K562 (cell line): ENCODE measurements at places on chromosomes 13 and 19. TPM values are rescaled to one million over a fixed set of nuclear protein-coding genes. Genes with fewer than 3 reads are reported as not detected.

DNA sequence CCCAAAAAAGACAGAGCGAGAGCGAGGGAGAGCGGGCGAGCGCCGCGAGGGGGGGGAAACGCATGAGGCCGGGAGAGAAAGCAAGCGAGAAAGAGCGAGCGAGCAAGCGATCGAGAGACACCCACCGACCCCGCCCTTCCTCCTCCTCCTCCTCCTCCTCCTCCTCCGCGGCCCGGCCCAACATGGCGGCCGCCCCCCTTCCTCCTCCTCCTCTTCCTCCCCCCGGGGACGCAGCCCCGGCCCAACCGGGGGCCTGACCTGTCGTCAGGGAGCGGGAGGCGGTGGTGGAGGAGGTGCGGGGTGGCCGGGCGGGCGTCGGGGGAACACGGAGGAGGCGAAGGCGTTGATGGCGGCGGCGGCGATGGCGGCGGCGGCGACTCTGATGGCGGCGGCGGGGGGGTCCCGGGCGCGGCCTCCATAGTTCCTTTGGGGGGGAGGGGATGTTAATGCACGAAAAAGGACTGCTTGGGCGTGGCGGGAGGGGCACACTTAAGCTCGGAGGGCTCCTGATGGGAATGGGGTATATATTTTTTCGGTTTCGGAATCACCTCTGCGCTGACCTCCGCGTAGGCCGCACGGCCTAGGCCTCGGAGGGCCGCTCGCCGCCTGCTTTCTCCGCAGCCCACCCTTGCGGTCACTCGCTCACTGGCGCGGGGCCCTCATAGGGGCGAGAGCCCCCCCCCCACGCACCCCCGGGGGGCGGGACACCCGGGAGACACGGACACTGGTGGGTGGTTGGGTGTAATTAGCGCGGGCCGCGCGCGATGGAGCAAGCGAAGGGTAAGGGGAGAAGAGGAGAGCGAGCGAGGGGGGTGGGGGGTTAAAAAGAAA lies 1.2 kb downstream of the ZC3H4 start:
- H3K27me3 ChIP-seq = no peaks in the 10 kb centered on the region

DNA sequence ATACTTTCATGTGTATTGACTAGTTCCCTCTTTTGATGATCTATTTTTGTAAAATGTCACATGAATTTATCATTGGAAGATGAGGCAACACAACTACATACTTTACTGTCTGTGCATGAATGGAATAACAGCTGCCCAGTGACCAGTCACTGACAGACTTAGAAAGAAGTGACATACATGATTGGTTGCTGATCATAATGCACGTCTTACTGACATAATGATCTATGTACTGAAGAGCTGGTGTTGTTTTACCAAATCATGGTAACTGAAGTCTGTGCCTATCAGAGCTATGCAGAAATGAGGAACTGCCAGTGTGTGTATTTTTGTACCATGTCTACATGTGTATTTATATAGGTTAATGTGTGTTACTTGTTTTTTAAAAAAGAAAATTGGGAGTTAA lies 26.5 kb downstream of the GPR18 start:
- DNase-seq = no peak
- H3K27ac ChIP-seq = no peak overlapping the region; the same call in 2 of the 3 replicates
- H3K4me3 ChIP-seq = no peak overlapping the region
- no peaks in the 10 kb centered on the region for H3K27me3 ChIP-seq
- H3K4me1 ChIP-seq = no peaks in the 10 kb centered on the region; the same call in 1 of the 2 replicates

The FREM2 gene
- total RNA-seq = 0.02 and 0.04 TPM in 2 replicates

The EFNB2 gene
- total RNA-seq = 0.29 and 0.36 TPM in 2 replicates

The FKRP gene
- total RNA-seq = 11.2 and 14.9 TPM in 2 replicates

The CBLC gene
- not detected in 2 replicates for total RNA-seq

DNA sequence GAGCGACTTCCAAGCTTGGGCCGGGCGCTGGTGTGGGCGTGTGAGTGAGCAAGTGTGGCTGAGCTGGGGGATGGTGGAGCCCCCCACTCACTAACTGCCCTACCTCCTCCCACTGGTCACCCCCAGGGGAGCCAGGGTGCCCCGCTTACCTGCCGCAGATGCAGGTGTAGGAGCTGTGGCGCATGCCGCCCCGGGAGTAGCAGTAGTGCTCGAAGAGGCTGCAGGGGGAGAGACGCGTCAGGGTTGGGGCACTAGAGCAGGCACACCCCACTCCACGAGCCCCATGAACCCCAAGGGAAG lies 39.9 kb downstream of the CEBPG start:
- no peak for DNase-seq
- peaks cover 25% of the 10 kb centered on the region for H3K27me3 ChIP-seq

- H3K36me3 ChIP-seq = no peaks in the 10 kb centered on the region
- no peak for DNase-seq
- peaks cover 34% of the 10 kb centered on the region for H3K4me1 ChIP-seq
- H3K27me3 ChIP-seq = no peaks in the 10 kb centered on the region
Observed at GRCh38 chr19:41879080-41879479, 2.0 kb downstream of the CD79A start.

The CYP2S1 gene
- 1.9 and 2.6 TPM in 2 replicates for total RNA-seq

GRCh38 chr19:8224394-8225145 lies 15.4 kb downstream of the CERS4 start:
- H3K4me1 ChIP-seq = no peaks in the 10 kb centered on the region
- H3K27ac ChIP-seq = no peak overlapping the region
- H3K27me3 ChIP-seq = peaks cover 28% of the 10 kb centered on the region
- DNase-seq = no peak

DNA sequence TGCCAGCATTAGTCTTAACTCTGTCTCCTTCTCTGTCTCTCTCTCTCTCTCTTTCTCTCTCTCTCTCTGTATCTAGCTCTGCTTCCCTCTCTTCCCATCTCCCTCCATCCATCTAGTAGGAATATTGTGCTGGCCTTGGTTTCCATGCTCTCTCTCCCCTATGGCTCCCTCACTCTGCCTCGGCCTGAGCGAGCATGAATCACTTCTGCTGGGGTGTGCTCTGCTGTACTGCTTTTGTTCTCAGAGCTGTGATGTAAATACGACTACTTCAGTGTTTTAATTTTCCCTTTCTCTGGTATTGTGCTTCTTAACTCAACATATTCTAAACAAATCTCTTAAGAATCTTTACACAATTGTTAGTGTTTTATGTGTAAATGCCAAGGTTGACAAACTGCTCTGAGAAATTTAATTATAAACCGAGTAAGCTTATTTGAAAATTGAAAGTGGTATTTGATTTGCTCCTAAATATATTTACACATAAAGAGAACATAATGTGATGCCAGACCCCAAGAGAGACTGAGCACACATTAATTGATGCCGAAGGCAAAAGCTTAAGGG lies 211.5 kb upstream of the KL start:
- no peaks in the 10 kb centered on the region for H3K27me3 ChIP-seq
- no peaks in the 10 kb centered on the region for H3K4me1 ChIP-seq
- no peak overlapping the region for H3K27ac ChIP-seq
- no peak for DNase-seq

The ZNF726 gene
- 10.5 and 11.6 TPM in 2 replicates for total RNA-seq

The MAST1 gene
- total RNA-seq = 10.3 and 12.1 TPM in 2 replicates

GRCh38 chr19:45079911-45080370 lies 881 bp downstream of the GEMIN7 start:
- peaks cover 34% of the 10 kb centered on the region; the same call in 2 of the 3 replicates for H3K36me3 ChIP-seq
- H3K27ac ChIP-seq = peak overlapping the region; percentile 90
- H3K4me1 ChIP-seq = peaks cover 46% of the 10 kb centered on the region
- H3K27me3 ChIP-seq = no peaks in the 10 kb centered on the region
- peak overlapping the region; percentile 92 for H3K4me3 ChIP-seq

DNA sequence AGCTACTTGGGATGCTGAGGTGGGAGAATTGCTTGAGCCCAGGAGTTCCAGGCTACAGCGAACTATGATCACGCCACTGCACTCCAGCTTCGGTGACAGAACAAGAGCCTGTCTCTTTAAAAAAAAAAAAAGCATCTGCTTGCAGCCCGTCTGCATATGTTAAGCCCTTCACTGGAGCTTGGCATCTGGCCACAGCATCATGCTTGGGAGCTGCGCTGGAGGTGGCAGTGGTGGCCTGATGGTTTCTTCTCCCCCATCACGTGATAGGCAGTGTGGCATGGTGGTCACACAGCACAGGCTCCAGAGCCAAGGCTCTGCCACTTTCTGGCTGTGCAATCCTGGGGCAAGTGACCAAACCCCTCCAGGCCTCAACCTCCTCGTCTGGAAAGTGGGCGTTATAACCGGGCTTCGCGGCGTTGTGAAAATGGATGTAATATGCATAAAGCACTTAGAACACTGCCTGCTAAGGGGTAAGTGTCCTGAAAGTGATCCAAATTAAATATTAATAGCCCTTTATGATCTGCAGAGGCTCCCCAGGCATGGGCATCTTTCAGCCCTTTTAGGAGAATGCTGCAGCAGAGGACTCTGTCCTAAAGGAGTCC lies 24.4 kb downstream of the MARK4 start:
- no peak overlapping the region for H3K4me3 ChIP-seq
- H3K27ac ChIP-seq = no peak overlapping the region
- H3K27me3 ChIP-seq = no peaks in the 10 kb centered on the region
- H3K36me3 ChIP-seq = peaks cover 51% of the 10 kb centered on the region
- H3K4me1 ChIP-seq = peaks cover 17% of the 10 kb centered on the region; the same call in 2 of the 3 replicates

GRCh38 chr19:19463348-19464117 lies 51.8 kb downstream of the TSSK6 start:
- no peak overlapping the region for H3K4me3 ChIP-seq
- peaks cover 74% of the 10 kb centered on the region for H3K36me3 ChIP-seq
- no peak for DNase-seq
- peaks cover 46% of the 10 kb centered on the region for H3K4me1 ChIP-seq
- H3K27me3 ChIP-seq = no peaks in the 10 kb centered on the region
- H3K27ac ChIP-seq = 0 out of 3 replicates have a peak overlapping the region, but pooled peaks have one; percentile 31

- H3K4me3 ChIP-seq = no peak overlapping the region
- no peaks in the 10 kb centered on the region for H3K27me3 ChIP-seq
- H3K36me3 ChIP-seq = no peaks in the 10 kb centered on the region
- no peaks in the 10 kb centered on the region for H3K4me1 ChIP-seq
- no peak overlapping the region for H3K27ac ChIP-seq
Observed at GRCh38 chr13:25731536-25731935, 320.3 kb downstream of the SHISA2 start.

The OLFM2 gene
- total RNA-seq = 0.33 and 0.67 TPM in 2 replicates

DNA sequence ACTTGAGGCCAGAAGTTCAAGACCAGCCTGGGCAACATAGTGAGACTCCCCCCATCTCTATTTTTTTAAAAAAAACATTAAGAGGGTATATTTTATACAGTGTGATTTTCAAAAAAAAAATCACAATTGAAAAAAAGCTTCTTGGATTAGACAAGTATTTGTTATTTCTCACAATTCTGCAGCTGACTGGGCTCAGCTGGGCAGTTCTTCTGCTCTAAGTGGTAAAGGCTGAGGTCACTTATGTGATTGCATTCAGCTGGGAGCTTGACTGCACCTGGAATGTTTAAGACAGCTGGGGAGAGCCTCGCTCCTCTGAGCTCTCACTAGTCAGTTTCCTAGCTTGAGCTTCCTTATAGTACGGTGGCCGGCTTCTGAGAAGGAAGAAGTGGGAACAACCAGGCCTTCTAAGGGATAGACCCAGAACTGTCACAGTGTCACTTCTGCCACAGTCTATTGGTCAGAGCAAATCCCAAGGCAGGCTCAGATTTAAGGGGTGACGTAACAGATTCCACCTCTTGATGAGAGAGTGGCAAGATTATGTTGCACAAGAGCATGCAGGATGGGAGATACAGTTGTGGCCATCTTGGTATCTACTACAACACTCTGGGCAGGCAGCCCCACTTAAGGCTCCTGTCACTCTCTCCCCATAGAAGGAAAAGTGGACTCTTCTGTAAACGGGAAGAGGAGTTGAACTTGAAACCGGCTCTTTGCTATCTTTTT lies 19.7 kb upstream of the IRGC start:
- no peak overlapping the region for H3K4me3 ChIP-seq
- no peak for DNase-seq
- H3K36me3 ChIP-seq = no peaks in the 10 kb centered on the region
- 0 out of 2 replicates have a peak, but pooled peaks cover 4% of the 10 kb centered on the region for H3K27me3 ChIP-seq

DNA sequence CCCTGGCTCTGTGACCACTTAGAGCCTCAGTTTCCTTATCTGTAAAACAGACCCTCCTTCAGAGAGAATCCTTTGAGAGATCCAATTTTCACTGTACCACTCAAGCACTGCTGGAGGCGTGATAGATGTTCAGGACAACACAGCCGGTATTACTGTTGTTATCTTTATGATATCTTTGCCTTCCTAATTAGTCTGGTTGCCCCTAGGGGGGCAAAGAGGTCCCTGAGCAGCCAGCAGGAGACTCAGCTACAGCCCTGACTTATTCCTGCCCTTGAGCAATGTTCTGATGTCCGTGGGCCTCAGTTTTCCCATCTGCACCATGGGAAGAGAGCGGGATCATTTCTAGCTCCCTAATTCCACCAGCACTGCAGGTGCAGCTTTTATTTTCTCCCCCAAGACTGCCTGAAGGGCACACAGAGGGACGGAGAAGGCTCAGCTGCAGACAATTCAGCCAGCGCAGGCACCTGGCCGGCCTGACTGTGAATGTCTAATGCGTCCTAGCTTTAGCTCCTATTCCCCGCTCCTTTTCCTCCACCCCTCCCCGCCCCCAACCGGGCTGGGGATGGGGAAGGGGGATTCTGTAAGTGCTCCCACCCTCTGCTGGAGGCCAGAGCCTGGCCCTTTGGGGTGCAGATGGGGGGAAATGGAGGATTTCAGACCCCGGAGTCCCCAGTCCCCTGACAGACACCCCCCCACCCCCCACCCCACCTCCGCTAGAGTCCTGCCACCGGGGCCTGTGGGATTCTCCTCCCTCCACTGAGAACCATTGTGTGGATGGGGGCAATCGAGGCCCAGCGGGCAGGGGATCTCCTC lies 16.2 kb downstream of the TLE5 start:
- no peaks in the 10 kb centered on the region for H3K36me3 ChIP-seq
- no peak for DNase-seq
- H3K4me3 ChIP-seq = no peak overlapping the region
- H3K27ac ChIP-seq = peak overlapping the region; percentile 46; the same call in 1 of the 3 replicates
- H3K4me1 ChIP-seq = peaks cover 18% of the 10 kb centered on the region

The IL27RA gene
- 15.2 and 15.9 TPM in 2 replicates for total RNA-seq

GRCh38 chr13:62060570-62060969 lies 644.9 kb upstream of the PCDH20 start:
- no peak overlapping the region for H3K4me3 ChIP-seq
- no peaks in the 10 kb centered on the region for H3K4me1 ChIP-seq
- no peak overlapping the region for H3K27ac ChIP-seq

GRCh38 chr19:40174092-40174491 lies 17.1 kb upstream of the MAP3K10 start:
- H3K36me3 ChIP-seq = no peaks in the 10 kb centered on the region
- no peak overlapping the region for H3K4me3 ChIP-seq
- H3K27ac ChIP-seq = no peak overlapping the region
- H3K4me1 ChIP-seq = peaks cover 4% of the 10 kb centered on the region; the same call in 2 of the 3 replicates
- H3K27me3 ChIP-seq = peaks cover 6% of the 10 kb centered on the region

DNA sequence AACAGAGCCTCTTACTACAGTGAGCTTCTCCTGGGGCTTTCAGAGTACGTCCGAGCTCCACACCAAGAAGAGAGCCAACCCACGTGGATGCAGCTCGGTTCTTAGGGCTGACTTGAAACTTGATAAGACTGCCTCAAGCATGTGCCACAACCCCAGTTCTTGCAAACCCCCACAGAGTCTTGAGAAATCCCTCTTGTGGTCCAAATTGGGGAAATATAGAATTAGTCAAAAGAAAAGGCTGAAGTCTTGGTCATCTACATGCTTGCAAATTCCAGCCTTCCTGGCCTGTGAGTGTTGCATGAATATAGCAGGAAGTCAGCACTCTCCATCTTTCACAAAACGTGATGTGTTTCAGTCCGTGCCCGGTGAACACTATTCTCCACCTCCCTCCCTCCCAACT lies 95.2 kb downstream of the GGACT start:
- no peak overlapping the region for H3K27ac ChIP-seq
- no peak for DNase-seq
- no peaks in the 10 kb centered on the region for H3K27me3 ChIP-seq
- no peaks in the 10 kb centered on the region for H3K4me1 ChIP-seq

GRCh38 chr19:18972301-18972811 lies 31.3 kb upstream of the HOMER3 start:
- peaks cover 5% of the 10 kb centered on the region for H3K4me1 ChIP-seq
- no peaks in the 10 kb centered on the region for H3K36me3 ChIP-seq
- no peaks in the 10 kb centered on the region for H3K27me3 ChIP-seq
- H3K4me3 ChIP-seq = no peak overlapping the region
- no peak overlapping the region for H3K27ac ChIP-seq
- no peak for DNase-seq
